ENCODE measurements at places on chromosomes 13 and 19. TPM values are rescaled to one million over a fixed set of nuclear protein-coding genes. Genes with fewer than 3 reads are reported as not detected.
A peak's percentile ranks its signal among the peaks of the same experiment; 100 is the strongest.

ZNF835 gene
- total RNA-seq: 0.83 TPM

DNA sequence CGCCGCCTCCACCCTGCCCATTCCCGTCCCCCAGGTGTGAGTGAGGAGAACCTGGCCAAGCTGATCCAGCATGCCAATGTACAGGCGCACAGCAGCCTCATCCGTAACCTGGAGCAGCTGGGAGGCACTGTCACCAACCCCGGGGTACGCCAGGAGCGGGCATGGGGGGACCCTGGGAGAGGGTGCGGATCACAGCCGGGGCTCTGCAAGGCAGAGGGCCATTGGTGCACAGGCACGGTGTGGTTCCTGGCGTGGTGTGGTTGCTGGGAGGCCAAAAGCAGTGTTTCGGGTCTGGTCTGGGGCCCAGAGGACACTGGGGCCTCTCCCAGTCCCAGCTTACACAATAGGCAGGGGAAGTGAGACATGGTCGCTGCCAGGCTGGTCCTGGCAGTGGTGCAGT, 8.3 kb downstream of the STXBP2 start:
- peaks cover 6% of the 10 kb centered on the region for H3K36me3 ChIP-seq
- DNase-seq: no peak
- no peaks in the 10 kb centered on the region for H3K27me3 ChIP-seq
- H3K27ac ChIP-seq: no peak overlapping the region

CYSLTR2 gene
- total RNA-seq: 2.8 TPM

DNA sequence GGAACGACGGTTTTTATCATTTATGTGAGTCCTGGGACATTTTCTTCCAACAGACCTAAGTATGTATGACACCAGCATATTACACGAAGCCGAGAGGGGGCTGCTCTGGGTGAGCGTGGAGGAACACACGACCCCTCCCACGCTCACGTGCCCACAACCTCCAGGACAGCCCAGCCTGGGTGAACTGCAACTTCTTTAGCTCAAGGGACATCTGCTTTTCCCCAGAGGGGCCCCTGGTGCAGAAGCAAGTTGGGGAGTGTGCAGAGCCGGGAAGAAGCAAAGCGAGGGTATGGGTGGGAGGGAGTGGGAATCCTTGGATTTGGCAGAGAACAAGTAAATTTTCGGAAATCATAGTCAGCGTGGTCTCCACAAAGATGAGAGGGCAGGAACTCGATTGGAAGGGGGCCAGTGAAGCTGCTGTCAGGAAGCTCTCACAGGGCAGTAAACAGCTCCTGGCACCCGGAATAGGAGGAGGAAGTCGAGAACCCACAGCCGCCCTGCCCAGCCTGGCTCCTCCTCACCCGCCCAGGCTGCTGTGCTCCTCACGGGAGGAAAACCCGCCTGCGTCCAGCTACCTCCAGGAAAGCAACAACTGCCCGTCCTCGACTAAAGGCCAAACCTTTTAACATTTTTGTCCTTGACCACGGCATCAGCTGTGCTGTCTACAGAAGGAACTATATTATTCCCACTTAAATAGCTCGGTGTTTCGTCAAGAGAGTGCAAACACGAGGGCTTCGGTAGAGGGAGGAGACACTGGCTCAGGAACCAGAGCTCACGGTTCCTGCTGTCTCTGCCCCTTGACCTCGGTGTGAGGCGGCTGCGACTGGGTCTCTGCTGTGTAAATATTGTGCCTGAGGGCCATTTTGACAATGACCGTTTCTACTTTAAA, 17.2 kb upstream of the CFAP97D2 start:
- H3K36me3 ChIP-seq: no peaks in the 10 kb centered on the region
- peak overlapping the region; percentile 86 for H3K27ac ChIP-seq
- no peak for DNase-seq
- no peaks in the 10 kb centered on the region for H3K27me3 ChIP-seq

GRCh38 chr19:18252370-18252717, 21.9 kb downstream of the IQCN start:
- no peak overlapping the region for H3K27ac ChIP-seq
- no peaks in the 10 kb centered on the region for H3K36me3 ChIP-seq

SIGLEC10 gene
- 0.29 TPM for total RNA-seq

- H3K27me3 ChIP-seq: no peaks in the 10 kb centered on the region
- H3K4me3 ChIP-seq: no peak overlapping the region
- no peak overlapping the region for H3K27ac ChIP-seq
- peaks cover 2% of the 10 kb centered on the region for H3K36me3 ChIP-seq
- peaks cover 47% of the 10 kb centered on the region for H3K4me1 ChIP-seq
- no peak for DNase-seq
Observed at GRCh38 chr19:38663156-38663651, 15.8 kb downstream of the ACTN4 start.

GRCh38 chr13:26590951-26591350, 33.5 kb downstream of the WASF3 start:
- H3K27me3 ChIP-seq: peaks cover 28% of the 10 kb centered on the region
- H3K36me3 ChIP-seq: no peaks in the 10 kb centered on the region
- no peak overlapping the region for H3K4me3 ChIP-seq

KIR2DL3 gene
- not detected for total RNA-seq

FBXO27 gene
- total RNA-seq: 1.6 TPM

- peaks cover 9% of the 10 kb centered on the region for H3K4me1 ChIP-seq
- H3K36me3 ChIP-seq: peaks cover 2% of the 10 kb centered on the region
- H3K27ac ChIP-seq: no peak overlapping the region
- DNase-seq: no peak
- H3K4me3 ChIP-seq: no peak overlapping the region
Observed at GRCh38 chr19:58535857-58536256, 8.0 kb upstream of the TRIM28 start.

DNA sequence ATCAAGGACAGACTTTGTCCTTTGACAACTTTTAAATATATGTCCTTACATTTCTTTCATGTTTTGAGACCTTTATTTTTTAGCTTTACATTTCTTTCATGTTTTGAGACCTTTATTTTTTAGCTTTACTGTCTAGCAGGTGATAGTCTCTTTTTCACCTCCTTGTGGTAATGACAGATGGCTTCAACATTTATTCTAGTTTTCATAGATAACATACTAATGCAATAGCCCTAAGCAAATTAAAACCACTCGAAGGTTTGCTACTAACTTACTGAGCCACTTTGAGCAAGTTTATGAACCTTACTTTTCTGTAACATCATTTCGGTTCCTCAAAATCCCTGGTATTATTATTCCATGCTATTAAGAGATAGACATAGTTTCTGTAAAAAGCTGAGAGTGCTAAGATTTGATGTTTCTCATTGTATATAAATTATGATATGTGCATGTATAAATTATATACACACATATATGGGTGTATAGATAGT, 4.5 kb downstream of the DACH1 start:
- peaks cover 3% of the 10 kb centered on the region for H3K36me3 ChIP-seq
- DNase-seq: no peak
- no peak overlapping the region for H3K4me3 ChIP-seq
- H3K4me1 ChIP-seq: peaks cover 6% of the 10 kb centered on the region
- H3K27ac ChIP-seq: no peak overlapping the region
- peaks cover 17% of the 10 kb centered on the region for H3K27me3 ChIP-seq

ATP4B gene
- not detected for total RNA-seq

DNA sequence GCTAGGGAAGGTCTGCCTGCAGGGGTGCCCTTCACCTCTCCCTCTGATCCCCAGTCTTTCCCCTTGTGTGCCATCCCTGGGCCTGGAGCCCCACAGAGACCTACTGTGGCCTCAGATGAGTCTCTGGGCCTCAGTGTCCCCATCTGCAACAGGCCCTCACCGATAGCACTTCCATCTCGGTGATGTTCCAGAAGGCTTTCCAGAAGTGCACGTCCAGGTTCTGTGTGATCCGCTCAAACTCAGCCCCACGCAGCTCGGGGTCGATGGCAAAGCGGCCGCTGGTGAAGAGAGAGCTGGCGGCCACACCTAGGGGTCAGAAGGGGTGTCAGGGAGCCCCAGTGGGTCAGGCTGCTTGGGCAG, 17.7 kb upstream of the CNFN start:
- H3K27ac ChIP-seq: peak overlapping the region; percentile 61
- peaks cover 12% of the 10 kb centered on the region for H3K4me1 ChIP-seq
- H3K27me3 ChIP-seq: no peaks in the 10 kb centered on the region
- H3K4me3 ChIP-seq: no peak overlapping the region
- H3K36me3 ChIP-seq: no peaks in the 10 kb centered on the region

VAV1 gene
- total RNA-seq: 92.0 TPM

- H3K4me3 ChIP-seq: no peak overlapping the region
- H3K4me1 ChIP-seq: no peaks in the 10 kb centered on the region
- no peak for DNase-seq
- H3K27me3 ChIP-seq: no peaks in the 10 kb centered on the region
- no peaks in the 10 kb centered on the region for H3K36me3 ChIP-seq
Observed at GRCh38 chr13:55302568-55302967, 1838.2 kb upstream of the PRR20A start.

GRCh38 chr19:47541518-47541917, 26.7 kb upstream of the NAPA start:
- no peak for DNase-seq
- H3K4me1 ChIP-seq: peaks cover 3% of the 10 kb centered on the region
- H3K27me3 ChIP-seq: no peaks in the 10 kb centered on the region
- H3K4me3 ChIP-seq: no peak overlapping the region
- peaks cover 2% of the 10 kb centered on the region for H3K36me3 ChIP-seq

GRCh38 chr19:39502640-39503417, 4.1 kb downstream of the DLL3 start:
- H3K27me3 ChIP-seq: peaks cover 73% of the 10 kb centered on the region
- H3K4me1 ChIP-seq: peaks cover 44% of the 10 kb centered on the region

KIR2DL1 gene
- not detected for total RNA-seq

- H3K27me3 ChIP-seq: no peaks in the 10 kb centered on the region
- peak overlapping the region; percentile 94 for H3K27ac ChIP-seq
- H3K4me1 ChIP-seq: peaks cover 64% of the 10 kb centered on the region
- H3K36me3 ChIP-seq: no peaks in the 10 kb centered on the region
- no peak for DNase-seq
- H3K4me3 ChIP-seq: peak overlapping the region; percentile 28
Observed at GRCh38 chr19:46952874-46953273, 66.8 kb upstream of the NPAS1 start.

GRCh38 chr13:29704648-29705047, 109.2 kb upstream of the SLC7A1 start:
- no peak overlapping the region for H3K27ac ChIP-seq
- H3K4me3 ChIP-seq: no peak overlapping the region
- H3K27me3 ChIP-seq: peaks cover 43% of the 10 kb centered on the region
- no peaks in the 10 kb centered on the region for H3K4me1 ChIP-seq

DNA sequence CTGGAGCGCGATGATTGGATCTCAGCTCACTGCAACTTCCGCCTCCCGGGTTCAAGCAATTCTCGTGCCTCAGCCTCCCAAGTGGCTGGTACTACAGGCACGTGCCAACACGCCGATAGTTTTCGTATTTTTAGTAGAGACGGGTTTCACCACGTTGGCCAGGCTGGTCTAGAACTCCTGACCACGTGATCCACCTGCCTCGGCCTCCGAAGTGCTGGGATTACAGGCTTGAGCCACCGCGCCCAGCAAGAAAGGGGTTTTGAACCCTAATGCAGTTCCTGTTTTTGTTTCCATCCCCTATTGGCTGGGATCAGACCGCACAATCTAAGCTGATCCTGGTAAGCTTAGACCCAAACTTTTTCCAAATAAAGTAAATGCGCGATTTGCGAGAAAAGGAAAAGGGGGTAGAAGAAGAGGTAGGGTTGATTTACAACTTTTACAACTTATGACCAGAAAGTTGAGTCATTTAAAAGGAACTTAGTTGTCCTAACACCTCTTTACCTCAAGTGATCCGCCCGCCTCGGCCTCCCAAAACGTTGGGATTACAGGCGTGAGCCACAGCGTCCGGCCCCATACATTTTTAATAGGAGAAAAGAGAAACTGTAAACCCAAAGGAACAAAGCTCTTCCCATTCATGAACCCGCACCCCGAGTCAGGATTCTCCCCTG, 764 bp downstream of the ZNF626 start:
- H3K4me1 ChIP-seq: peaks cover 7% of the 10 kb centered on the region
- DNase-seq: no peak
- peak overlapping the region; percentile 95 for H3K27ac ChIP-seq
- H3K27me3 ChIP-seq: no peaks in the 10 kb centered on the region
- H3K36me3 ChIP-seq: no peaks in the 10 kb centered on the region
- peak overlapping the region; percentile 95 for H3K4me3 ChIP-seq

GRCh38 chr13:109756778-109757177, 29.6 kb downstream of the IRS2 start:
- H3K27ac ChIP-seq: no peak overlapping the region
- H3K4me3 ChIP-seq: no peak overlapping the region
- no peak for DNase-seq
- peaks cover 7% of the 10 kb centered on the region for H3K4me1 ChIP-seq

DNA sequence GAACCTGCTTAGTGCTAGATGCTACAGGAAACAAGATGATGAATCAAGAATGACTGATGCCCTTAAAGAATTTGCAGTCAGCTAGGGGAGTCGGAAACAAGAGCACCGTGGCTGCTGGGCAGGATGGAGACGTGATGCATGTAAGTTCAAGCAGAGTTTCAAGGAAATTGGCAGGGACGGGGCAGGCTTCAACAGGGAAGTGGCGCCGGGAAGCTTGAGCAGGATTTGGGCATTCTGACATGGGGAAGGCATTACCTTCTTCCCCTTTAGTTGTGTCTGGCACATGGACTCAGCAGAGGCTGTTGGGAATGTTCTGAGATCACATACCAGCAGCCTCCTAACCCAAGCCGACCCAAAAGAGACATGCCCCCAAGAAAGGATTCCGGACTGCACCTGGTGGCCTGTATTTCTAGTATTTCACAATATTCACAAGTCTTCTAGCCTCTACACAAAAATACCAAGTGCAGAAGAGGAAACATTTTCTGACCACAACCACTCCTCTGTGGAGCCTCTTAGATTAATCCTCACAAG, 138.2 kb downstream of the CRYL1 start:
- no peaks in the 10 kb centered on the region for H3K27me3 ChIP-seq
- no peak overlapping the region for H3K27ac ChIP-seq
- no peak for DNase-seq
- peaks cover 5% of the 10 kb centered on the region for H3K4me1 ChIP-seq
- H3K36me3 ChIP-seq: no peaks in the 10 kb centered on the region

GRCh38 chr19:1252221-1252820, 3.9 kb downstream of the MIDN start:
- H3K27ac ChIP-seq: peak overlapping the region; percentile 93
- DNase-seq: peak; percentile 49
- H3K27me3 ChIP-seq: no peaks in the 10 kb centered on the region
- H3K36me3 ChIP-seq: peaks cover 4% of the 10 kb centered on the region
- peaks cover 9% of the 10 kb centered on the region for H3K4me1 ChIP-seq

DNA sequence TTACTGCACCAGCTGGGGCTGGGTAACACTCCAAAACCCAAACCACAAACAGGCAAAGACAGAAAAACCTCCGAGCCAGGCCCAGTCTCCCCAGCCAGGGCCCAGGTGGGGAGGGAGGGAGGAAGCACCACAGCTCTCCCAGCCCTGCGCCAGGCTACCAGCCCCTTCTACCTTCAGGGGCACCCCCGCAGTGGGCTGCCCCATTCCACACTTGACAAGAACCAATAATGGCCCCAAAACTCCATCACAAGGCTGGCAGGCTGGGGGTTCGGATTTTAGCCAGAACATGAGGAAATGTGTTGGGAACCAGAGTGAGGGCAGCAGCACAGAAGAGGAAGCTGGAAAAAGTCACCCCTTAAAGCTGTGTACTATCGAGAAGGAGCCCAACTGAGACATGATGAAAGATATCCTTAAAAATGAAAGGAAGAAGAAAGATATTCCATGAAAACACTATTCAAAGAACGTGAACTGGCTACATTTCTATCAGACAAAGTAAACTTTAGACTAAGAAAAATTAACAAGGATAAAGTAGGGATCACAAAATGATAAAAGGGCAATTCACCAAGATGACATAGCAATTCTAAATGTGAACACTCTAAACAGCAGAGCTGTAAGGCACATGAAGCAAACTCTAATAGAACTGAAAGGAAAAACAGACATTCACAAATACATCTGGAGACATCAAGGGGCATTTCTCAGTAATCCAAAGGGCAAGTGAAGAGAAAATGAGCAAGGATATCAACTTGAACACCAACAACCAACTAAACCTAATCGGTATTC, 12.9 kb downstream of the TUBGCP3 start:
- H3K4me3 ChIP-seq: peak overlapping the region; percentile 33
- H3K4me1 ChIP-seq: peaks cover 50% of the 10 kb centered on the region
- peak overlapping the region; percentile 67 for H3K27ac ChIP-seq

Data from T-helper 17 cell (primary cell).